ENCODE measurements at places on chromosomes 7 and 10.

- no peak for DNase-seq
Measured at GRCh38 chr7:120260111-120260510, 12.9 kb upstream of the KCND2 start.

- no peak for DNase-seq
Measured at GRCh38 chr10:112671743-112672142, 224.7 kb downstream of the VTI1A start.

GRCh38 chr7:155602750-155603149 is 41.7 kb upstream of the RBM33 start:
- no peak for DNase-seq

DNA sequence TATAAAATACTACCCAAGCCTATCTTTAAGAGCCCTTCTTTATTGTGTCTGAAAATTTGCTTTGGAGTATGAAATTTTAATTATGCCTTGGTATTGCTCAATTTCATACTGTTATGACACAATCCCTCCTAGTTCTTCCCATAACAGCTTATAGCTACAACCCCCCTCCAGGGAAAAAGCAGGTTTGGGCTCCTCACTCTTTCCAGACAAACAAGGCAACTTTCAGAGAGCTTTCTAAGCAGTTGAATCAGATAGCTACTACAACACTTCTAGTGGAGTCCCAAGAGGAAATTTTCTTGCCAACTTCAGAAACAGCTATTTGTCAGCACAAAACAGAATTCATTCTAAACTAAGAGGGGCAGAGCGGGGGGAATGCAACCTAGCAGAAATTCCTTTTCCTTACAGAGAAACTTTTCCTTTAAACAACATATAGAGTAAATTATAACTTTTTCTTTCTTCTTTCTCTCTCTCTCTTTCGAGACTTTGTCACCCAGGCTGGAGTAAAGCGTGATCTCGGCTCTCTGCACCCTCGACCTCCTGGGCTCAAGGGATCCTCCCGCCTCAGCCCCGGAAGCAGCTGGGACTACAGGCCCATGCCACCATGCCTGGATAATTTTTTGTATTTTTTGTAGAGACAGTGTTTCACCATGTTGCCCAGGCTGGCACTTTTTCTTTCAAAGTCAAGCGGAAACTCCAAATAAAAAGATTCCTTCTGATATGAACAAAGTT is 26.0 kb upstream of the JMJD1C start:
- no peak for DNase-seq

DNA sequence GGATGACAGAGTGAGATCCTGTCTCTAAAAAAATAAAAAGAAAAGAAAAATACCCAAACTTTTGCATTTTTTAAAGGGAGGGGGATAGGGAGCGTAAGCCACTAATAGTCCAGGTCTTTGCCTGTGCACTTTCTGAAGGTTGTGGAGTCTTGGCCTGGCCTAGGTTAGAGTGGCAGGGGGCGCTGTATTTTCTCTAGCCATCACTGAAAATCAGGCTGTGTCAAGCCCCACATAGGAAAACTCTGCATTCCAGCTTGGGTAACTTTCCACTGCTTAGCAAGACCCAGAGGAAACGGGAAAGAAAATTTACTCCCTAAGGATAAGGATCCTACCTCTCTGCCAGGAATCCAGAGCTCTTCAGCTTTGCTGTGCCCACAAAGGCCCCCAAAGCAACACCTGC is 10.5 kb upstream of the PAX4 start:
- no peak for DNase-seq

DNA sequence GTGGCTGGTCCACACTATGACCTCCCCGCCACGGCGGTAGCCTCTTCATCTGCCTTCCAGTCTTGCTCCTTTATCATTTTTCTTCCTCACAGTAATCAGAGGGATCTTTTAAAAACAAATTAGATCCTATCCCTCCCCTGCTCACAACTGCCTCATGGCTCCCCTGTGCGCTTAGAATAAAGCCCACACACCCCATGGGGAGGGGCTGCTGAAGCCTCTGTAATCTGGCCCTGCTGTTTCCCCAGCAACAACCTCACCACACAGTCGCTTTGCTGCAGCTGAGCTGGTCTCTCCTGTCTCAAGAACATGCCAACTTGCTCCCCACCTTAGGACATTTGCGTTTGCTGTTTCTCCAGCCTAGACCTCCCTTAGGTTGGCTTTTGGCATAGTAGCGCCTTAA is 41.0 kb downstream of the SP8 start:
- no peak for DNase-seq

DNA sequence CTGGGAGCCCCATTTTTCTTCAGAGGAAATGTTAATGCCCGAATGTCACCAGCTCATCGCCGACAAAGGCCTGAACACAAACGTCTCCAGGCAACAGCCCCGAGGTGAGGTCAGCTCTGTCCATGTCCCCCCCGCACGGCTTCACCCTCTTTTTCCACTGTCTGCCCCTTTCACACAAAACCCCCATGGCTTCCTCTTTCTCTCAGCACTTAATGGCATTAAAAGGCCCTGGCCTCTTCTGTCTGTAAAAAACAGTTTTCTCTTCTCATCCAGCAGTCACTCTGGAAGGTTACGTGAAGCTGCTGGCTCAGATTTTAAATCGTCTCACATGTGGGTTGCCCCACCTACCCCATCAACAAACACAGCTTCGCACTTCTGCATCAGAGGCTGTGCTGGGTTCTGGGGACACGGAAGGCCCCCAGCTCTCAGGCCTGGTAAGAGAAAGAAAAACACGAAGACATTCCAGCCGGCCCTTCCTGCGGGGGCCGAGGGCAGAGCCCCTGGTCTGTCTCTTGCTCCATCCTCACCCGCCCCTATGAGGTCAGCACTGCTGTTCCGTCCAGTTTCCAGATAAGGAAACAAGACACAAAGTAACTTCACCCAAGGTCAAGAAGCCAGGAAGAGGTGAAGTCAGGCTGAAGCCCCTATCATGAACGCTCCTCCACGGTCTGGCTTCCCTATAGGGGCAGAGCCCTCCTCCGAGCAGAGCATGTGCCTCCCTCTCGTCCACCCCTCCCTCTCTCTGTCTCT is 91.1 kb upstream of the PDGFA start:
- no peak for DNase-seq

DNA sequence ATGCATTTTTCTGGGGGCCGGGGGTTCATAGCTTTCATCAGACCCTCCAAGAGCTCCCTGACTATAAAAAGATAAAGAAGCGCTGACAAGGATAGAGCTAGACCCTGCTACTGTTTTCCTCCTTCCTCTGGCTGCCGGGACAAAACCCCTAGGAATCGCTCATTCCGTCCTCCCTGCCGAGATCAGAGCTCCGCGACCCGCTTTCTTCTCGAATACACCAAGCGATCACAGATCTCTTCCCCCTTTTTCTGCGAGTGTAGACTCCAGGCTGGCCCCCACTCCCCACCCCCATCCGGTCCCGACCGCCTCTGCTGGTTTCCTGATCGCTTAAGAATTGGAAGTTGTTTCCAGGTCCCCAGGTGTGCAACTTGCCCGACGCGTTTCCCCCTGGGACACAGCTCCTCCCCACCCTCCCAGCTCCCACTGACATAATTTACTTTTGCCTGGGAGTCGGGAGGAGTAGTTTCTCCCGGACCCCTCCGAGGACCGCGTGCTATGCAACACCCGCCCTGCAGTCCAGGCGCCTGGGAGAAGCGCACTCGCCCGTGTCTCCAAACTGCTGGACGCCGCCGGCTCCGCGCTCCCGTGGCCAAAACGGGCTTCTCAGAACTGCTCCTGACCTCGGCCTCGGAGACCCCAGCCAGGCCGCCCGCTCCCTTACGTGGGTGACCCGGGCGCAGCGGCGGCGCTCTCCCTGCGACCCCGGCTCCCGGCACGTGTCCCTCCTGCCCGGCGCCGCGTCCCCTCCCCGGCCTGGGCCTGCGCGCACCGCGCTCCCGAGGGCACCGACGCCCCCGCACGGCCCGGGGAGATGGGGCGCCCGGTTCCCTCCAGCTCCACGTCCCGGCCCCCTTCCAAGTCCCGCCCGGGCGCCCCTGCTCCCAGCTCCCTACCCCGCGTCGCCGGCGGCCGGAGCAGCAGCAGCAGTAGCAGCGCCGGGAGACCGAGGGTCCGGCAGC is 552 bp downstream of the IL15RA start:
- peak; percentile 25 for DNase-seq

DNA sequence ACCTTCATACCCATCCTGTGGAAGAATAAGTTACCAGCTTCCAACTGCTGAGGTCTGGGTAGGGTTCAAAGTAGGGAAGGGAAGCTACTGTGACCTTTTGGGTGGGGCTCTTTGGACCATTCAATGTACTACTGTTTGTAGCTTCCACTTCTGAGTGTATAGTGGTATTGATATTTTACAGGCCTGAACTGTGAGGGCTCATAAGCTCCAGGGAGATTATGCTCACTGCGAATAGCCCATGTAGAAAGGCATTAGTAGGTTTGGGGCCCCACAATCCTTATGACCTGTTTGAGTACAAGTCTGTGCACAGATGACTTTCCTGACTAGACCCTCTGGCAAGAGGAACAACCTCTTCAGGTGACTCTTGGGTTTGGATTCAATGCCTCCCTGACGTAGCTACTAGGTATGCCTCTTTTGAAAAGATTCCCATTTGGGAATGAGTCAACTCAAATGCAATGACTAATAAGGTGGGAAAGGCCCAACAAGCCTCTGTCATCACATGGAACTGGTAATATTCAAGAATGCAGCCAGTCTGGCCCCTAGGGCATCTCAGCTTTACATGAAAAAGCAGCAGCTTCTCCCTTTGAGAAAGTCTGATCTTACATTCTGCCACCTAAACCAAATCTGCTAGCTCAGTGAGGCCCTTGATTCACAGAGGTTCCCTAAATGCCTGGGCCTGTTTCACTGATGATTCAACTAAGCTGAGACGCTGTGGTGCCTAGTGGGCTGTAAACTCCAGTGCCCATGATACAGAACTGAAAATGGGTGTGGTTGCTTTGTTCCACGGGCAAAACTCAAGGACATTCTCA is 79.8 kb downstream of the ABI1 start:
- DNase-seq = no peak

GRCh38 chr7:109215341-109215740 is 645.7 kb downstream of the DNAJB9 start:
- DNase-seq = no peak

DNA sequence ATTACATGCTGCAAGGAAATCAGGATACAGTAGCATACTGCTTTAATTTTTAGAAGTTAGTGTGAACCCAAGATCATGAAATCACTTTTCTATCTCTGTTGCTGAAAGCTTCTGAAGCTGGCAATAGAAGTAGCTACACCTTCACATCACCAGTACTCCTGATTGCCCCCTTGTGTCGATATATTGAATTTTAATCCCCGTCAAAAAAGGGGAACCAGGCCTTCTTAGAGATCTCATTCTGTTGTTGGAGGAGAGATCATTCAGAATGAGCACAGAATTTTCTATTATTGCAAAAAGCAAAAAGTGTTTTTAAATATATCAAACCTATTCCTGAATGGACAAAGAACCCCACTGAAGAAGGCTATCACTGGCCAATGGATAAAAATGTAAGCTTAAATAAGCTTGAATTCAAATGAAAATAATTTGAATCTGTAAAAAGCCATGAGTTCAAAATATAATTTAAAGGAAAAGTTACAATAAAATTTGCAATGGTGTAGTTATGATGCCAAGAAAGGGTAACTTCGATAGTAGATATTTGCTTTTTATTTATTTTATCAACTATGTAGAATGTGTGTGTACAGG is 39.7 kb upstream of the TEX47 start:
- no peak for DNase-seq

DNA sequence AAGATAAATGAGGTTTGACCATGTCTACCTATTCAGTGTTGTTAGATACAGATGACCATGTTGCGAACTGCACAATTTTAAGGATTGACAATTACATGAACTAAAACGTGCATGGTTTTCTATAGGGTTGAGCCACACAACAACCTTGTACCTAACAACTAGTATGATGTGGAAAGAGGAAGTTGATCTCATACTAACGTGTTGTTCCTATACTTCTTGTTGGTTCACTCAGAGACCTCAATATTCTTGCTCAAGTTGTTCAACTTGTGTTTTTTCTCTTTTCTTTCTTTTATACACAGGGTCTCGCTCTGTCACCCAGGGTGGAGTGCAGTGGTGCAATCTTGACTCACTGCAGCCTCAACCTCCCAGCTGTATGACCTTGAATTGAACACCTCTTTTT is 6.1 kb upstream of the KEL start:
- no peak for DNase-seq

DNA sequence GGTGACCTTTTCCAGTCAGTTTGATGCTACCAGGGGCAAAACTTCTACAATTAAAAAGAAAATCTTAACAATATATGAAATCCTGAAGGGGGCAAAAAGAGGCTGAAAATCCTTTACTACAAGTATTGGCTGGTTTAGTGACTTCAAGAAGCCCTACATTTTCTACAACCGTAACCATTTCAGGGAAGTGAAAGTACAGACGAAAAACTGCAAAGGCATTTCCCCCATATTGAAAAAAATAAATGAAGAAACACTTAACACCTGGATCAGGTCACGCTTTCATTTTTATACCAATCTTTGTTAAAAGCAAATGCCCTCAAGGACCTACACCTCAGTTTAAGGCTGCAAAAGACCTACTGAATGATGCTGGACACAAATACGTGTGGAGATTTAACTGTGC is 38.6 kb downstream of the IL6 start:
- no peak for DNase-seq

- DNase-seq = no peak
Measured at GRCh38 chr10:36390221-36390620, 735.2 kb upstream of the ANKRD30A start.

DNA sequence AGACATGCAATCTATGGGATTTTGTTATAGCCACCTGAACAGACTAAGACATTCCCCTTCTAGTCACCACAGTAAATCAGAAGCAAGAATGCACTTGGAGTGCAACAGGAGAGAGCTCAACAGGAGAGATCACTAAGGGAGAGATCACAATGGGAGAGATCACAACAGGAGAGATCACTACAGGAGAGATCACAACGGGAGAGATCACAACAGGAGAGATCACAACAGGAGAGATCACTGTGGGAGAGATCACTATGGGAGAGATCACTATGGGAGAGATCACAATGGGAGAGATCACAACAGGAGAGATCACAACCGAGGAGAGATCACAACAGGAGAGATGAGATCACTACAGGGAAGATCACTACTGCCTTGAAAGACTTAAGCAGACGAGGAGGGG is 238.5 kb upstream of the PITRM1 start:
- no peak for DNase-seq

- DNase-seq = no peak
Measured at GRCh38 chr7:120865191-120865981, 7.4 kb upstream of the TSPAN12 start.

- DNase-seq = no peak
Measured at GRCh38 chr10:107159871-107160270, 4.6 kb downstream of the SORCS1 start.

DNA sequence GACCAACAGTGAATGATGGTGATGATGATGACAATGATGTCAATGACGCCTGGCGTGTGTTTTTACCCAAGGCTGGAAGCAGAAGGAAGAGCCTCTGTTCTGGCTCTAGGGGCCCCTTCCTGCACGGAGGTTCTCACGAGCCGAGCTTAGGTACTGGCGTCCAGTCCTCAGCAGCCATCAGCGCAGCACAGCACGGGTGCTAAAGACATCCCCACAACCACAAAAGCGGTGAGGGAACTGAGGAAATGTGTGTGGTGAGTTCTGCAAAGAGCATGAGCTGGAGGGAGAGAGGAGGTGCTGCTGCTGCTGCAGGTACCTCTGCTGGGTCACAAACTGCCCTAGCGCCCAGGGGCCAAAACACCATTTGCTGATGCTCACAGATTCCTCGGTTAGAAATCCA is 81.6 kb downstream of the SFMBT2 start:
- DNase-seq = no peak
